ENCODE measurements at places on chromosomes 5 and 9.

DNA sequence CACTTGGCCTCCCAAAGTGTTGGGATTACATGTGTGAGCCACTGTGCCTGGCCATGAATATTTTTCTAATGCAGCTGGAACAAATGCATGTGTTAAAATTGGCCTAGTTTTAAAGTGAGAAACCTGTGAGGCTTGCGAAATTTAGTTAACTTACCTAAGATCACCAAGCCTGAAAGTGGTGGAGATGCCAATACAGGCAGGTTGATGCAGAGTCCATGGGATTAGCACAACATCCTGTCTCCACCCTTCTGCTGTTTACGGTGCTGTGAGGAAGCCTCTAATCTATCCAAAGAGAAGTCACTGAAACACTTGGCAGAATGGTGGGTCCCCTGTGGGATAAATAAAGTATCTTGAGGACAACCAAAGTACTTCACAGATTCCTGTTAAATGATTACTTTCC is 98.2 kb downstream of the PCSK5 start:
- no peak for DNase-seq

DNA sequence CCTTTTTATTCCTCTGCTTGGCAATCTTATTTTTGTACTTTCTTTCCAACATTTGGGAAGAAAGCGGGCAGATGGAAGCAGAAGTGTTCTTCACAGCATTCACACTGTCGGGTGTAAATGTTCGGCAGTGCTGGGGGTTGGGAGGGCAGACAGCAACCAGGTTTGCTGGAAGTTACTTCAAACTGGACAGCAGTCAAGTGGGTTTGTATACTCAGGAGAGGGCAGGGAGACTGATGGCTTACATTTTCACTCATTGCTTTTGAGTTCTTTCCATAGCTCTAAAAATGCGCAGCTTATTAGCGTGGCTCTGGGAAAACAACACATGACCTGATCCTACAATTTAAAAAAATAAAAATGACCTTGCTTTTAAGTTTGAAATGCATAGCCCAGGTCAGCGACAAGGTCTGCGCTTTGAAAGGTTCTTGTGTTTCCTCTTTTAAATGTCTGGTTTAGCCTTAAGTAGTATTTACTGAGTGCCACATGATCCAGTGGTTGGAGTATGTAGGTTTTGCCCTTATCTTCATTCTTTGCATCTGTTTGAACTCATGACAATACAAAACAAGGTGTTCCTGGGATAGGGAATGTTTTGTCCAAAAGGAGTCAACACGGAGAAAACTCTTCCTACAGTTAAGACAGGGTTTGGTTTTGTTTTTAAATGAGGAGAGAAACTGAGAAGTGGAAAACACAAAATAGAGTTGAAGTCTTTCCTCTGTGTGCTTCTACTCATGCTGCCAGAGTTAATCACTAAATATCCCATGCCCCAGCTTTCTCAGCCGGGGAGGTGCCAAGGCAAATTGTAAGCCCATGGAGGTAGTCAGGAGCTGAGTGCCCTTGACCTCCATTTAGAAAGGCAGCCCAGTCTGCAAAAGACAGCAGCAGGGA is 132.7 kb upstream of the DMRT1 start:
- no peak for DNase-seq

GRCh38 chr5:169223595-169223953 is 77.4 kb downstream of the SLIT3 start:
- no peak for DNase-seq

DNA sequence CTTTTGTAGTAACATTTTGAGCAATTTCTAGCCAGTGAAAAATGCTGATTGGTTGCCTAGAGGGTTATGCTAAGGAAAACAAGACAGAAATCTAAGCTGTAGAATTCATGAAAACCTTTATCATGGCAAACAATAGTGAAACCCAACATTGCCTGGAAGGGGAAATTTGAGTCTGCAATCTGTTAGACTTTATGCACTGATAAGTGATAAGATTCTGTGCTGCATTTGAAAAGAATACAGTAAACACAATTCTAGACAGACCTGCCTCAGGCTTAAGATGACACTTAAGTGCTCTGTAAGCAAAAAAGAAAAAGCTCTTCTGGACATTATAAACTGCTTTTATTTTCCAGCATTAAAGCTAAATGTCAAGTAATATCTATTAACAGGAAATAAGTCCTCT is 519.3 kb downstream of the ISL1 start:
- no peak for DNase-seq

- DNase-seq, result no peak
Measured at GRCh38 chr9:122040561-122041242, 52.4 kb downstream of the TTLL11 start.

GRCh38 chr5:60811105-60811504 is 33.0 kb downstream of the ELOVL7 start:
- no peak for DNase-seq

GRCh38 chr5:74274326-74274725 is 366.2 kb downstream of the ENC1 start:
- no peak for DNase-seq

- no peak for DNase-seq
Measured at GRCh38 chr5:154197801-154198491, 7.4 kb downstream of the GALNT10 start.

GRCh38 chr9:33166231-33167083 is 679 bp downstream of the B4GALT1 start:
- no peak for DNase-seq

DNA sequence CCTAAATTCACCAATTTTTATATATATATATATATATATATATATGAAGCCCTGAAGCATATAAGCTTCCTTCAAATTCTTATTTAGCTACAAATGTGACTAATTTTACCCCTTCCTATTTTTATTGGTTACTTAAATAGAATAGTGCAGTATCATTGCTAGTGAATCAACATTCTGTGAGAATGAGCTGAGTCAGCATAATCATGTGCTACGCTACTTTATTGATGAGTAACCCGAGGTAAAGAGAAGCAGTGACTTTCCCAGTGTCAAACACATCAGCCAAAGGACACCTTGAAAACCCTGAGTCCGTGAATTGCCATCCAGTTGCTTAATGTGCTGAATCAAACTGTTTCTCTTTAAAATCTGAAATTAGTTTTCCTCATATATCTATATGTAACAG is 546.2 kb downstream of the DMRTA1 start:
- DNase-seq, result no peak
